ENCODE measurements at places on chromosomes 12 and 14.

- peak; percentile 57 for DNase-seq
Measured at GRCh38 chr12:53596920-53597363, 29.2 kb downstream of the ATF7 start.

GRCh38 chr12:50690925-50691324, 73.0 kb upstream of the ATF1 start:
- DNase-seq, result no peak

DNA sequence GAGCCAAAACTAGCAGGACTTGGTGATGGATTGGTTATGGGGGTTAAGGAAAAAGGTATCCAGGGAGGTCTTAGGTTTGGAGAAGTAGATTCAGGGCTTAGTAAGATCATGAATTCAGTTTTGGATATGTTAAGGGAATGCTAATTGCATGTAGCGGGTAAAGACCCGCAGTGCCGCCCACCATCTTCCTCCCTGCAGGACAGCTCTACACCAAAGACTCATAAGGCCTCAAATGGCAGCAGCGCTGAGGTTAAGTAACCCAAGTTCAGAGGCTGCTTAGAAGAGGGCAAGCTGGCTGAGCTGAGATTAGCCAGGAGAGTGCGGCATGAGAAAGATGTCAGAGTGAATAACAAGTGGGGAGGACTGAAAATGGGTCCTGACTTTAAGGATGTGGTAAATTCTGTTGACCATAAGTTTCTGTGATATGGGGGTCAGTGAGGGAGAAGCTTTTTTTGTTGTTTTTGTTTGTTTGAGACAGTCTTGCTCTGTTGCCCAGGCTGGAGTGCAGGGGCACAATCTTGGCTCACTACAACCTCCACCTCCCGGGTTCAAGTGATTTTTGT, 26.2 kb downstream of the RAD9B start:
- no peak for DNase-seq

DNA sequence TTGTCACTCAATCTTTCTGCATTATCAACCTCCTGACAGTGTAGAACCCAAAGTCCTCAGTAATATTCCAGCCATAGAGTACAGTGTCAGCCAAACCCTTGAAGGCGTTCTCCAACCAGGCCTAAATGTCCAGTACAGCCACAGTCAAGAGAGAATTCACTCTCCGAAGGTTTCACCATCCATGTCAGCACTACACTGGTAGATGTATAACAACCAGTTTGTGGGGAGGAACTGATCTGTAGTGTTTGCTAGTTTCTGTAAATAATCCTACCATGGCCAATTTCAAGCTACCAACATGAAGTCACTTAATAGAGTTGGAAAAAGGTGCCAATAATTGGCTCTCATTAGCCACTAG, 456 bp upstream of the MDP1 start:
- no peak for DNase-seq

GRCh38 chr14:73227812-73228781, 9.2 kb upstream of the PAPLN start:
- peak; percentile 86 for DNase-seq
